ENCODE measurements at places on chromosomes 11 and 22.

DNA sequence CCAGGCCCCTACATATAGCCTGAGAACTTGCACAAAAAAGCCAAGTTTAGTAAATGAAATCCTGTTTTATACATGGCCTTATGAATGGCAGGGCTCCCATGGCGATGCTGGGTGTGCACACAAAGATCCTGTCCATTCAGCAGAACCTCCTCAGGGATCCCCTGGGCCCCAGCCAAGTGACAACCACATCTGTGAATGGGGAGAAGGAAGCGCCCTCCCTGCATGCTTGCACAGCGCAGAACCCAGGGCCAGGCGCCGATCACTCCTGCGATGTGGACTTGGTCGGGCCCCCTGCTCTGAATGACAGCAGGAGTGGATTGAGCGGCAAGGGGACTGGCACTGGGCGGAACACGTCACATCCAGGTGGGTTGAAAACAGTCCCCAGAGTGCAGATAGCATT lies 4.5 kb upstream of the CDC42EP2 start:
- DNase-seq, result peak; percentile 56

GRCh38 chr11:64804346-64805210 lies 1.6 kb upstream of the MAP4K2 start:
- peak; percentile 15 for DNase-seq

DNA sequence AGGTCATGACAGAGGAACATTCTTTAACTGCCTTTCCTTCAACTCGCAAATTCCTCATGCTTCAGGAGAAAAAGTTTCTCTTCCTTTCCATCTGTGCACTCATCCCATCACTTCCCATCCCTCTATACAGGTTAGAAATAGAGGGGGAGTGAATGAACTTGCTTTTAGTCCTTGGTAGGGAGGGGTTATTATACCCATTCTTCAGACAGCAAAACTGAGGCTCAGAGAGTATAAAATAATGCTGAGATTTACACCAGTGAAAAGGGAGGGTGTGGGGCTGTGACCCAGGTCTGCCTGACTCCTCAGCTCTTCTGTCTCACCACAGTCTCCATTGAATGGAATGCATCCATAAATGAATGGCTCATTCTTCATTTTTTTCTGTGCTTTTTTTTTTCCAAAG lies 109.4 kb upstream of the RCN1 start:
- DNase-seq, result no peak

DNA sequence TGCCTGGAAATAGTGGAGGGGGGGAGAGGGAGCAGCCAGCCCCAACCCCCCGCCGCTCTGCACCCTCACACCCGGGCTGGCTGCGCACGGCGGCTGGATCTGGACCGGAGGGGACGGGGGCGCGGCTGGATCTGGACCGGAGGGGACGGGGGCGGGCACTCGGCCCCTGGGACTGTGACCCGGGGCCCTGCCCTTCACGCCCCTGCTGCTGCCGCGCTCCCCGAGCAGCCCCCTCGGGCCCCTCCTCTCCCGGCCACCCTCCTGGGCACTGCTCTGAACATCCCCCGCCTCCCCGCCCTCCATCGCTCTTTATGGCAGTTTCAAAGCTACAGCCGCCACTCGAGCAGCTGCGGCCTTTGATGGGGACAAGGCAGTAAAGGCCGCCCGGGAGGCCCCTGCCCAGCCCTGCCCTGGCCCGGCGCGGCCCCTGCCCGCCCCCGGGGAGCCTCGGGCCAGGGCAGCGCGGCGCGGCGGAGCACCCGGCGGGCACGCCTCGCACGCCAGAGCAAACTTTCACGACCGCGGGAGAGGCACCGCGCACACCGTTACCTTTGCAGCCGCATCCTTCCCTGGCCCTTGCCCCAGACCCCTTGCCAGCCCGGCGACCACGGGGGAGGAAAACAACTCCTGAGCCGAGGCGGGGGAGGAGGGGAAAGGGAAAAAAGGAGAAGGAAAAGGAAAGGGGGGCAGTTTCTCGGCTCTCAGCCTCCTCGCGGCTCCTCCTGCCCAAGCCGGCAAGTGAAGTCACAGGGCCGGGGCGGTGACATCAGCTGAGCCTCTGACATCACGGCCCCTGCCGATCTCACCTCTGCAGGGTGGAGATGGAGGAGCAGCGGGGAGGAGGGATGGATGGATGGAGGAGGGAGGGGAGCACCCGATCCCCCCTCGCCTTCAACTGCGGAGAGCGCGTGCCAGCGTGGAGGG lies 13.1 kb upstream of the TCF20 start:
- DNase-seq, result peak; percentile 36

DNA sequence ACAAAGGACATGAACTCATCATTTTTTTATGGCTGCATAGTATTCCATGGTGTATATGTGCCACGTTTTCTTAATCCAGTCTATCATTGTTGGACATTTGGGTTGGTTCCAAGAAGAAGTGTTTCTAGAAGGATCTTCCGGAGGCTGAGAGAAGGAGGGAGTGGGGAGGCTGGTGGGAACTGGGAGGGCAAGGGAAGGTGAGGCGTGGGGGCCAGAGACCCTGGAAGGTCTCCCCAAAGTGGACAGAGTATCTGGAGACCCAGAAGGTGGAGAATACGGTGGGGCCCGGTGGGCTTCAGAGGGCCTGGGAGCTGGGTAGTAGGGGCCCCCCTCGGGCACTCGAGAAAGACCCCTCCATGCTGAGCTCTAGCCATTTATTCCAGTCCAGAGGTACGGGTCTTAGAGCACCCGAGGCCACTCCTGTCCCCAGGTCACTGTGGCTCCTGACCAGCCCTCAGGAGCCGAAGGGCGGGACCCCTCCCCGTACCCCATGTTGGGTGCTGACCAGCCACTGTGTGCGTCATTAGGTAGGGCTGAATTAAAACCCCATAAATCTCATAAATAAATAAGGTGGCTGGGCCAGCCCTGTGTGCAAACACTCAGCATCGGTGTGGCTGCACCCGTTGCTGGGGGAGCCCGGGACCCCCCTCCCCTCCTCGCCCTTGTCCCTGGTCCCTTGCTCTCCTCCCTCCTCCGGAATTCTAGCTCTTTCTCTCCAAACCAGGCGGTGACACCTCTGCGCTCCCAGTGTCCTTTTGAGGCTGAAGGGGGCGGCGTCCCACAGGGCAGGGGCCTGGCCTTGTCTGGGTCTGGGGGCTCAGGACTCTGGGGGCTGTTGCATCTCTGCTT lies 38.8 kb upstream of the MUC5AC start:
- no peak for DNase-seq

DNA sequence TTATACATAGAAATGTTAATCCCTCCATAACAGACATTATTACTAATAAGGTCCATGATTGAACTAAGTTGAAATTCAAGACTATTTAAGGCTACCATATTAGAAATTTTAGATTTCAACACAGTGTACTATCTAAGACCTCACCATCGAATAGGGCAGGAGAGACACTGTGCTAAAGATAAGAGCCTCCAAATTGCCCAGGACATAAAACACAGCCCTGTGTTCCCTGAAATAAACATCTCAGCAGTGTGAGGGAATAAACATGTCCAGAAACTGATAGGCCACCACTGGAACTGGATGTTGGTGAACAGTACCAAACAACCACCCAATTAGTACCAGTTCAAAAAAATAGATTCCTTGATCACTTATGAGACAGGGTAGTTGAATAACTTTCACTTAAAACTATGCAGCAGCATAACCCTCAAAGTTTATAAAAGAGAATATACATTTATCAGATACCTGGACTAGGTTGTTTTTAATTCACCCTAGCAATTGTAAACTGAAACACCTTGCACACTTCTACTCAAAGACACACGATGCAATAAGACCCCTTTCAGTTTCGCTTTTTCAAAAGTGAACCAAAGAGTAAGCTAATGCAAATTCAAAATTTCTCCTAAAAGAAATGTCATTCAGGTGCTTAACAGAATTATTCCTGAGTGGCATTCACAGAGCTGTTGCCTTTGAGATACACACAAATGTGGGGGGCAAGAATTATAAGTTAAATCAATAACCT lies 34.3 kb downstream of the USP28 start:
- no peak for DNase-seq

Data from foreskin fibroblast (primary cell).